ENCODE measurements at places on chromosomes 11 and 22.

- no peak for DNase-seq
These were observed 278.1 kb upstream of the FAT3 start for GRCh38 chr11:91946397-91946951.

DNA sequence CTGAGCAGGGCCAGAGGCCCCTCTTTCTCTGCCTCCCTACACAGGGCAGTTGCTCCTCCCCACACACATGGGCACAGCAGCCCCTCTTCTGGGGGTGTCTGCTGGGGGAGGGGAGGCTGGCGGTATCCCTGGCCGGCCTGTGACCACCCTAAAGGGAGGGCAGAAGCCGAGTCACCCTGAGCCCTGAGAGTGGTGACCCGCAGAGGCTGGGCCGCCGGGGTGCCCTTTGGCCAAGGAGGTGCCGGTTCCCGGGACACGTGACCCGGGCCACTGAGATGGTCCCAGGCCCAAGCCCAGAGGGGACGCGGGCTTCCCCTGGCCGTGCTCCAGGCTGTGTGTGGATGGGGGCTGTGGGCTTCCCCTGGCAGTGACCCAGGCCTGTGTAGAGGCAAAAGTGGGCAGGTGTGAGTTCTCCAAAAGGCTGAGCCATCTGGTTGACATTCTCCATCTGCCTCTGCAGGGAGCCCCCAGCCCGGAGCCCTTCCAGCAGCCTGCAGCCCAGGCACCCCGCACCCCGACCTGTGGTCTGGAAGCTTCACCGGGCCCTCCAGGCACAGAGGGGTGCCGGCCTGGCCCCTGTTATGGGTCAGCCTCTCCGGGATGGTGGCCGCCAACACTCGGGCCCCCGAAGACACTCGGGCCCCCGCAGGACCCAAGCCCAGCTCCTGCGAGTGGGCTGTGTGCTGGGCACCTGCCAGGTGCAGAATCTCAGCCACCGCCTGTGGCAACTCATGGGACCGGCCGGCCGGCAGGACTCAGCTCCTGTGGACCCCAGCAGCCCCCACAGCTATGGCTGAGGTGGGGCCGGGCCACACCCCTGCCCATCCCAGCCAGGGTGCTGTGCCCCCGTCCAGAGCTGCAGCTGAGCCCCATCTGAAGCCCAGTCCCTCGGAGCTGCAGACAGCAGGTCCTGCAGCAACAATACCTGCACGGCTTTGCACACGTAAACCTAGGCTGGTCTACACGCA lies 1.0 kb downstream of the ADM2 start:
- DNase-seq = no peak

DNA sequence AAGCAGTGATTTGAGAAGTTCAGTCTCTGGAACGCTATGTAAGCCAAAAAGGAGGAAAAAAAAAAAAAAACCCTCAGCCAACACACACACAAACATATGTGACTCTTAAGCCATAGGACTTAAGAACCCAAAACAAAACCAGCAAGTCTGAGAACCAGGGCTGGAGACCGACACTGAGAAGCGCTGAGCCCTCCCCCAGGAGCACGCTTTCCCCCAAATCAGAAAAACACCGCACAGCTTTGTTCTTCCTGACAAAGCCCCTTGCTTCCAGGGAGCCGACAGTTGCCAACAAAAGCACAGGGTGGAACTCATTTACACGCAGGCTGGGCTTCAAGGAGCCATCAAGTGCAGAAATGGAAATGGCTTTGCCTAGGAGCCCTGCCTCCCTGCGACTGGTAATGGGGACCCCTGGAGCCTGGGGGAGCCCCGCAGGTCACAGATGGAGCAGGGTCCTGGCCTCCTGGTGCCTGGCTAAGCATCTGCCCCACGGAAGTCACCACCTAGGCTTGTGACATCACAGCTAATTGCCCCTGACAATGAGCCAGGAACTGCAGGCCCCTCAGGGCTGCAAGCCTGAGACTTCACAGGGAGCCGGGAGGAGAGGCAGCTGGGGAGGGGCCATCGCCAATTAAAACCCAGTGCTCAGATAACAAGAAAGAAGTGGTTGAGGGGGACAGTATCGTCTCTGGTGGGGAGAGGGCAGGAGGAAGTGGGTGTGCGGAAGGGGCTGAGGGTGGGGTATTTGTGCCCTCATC lies 66.9 kb downstream of the NFAM1 start:
- peak; percentile 35 for DNase-seq

- no peak for DNase-seq
These were observed 564 bp downstream of the LRRC51 start for GRCh38 chr11:72081184-72081644.

DNA sequence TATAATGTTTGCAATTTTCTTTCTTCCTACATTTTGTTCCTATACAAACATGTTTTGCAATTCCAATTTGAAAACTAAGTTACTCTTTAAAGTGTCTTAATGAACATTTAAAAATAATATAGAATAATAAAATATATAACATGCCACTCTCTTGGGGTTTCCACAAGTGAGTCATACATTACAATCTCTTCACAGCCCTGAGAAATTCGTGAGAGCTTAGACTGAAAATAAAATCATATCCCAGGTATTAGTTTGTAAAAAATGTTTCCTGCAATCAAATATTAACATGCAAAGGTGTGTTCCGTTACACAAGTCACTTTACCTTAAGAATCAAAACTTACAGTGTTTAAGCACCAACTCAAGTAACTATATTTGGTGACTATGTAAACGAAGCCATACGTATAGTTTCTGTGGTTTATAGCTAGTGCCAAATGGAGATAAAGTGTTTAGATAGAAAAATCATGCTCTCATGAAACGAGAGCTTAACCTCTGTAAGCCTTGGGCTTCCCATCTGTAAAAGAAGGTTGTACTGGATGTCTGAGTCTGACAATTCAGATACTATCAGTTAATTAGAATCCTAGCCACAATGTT lies 253.6 kb upstream of the ANO3 start:
- DNase-seq = no peak

DNA sequence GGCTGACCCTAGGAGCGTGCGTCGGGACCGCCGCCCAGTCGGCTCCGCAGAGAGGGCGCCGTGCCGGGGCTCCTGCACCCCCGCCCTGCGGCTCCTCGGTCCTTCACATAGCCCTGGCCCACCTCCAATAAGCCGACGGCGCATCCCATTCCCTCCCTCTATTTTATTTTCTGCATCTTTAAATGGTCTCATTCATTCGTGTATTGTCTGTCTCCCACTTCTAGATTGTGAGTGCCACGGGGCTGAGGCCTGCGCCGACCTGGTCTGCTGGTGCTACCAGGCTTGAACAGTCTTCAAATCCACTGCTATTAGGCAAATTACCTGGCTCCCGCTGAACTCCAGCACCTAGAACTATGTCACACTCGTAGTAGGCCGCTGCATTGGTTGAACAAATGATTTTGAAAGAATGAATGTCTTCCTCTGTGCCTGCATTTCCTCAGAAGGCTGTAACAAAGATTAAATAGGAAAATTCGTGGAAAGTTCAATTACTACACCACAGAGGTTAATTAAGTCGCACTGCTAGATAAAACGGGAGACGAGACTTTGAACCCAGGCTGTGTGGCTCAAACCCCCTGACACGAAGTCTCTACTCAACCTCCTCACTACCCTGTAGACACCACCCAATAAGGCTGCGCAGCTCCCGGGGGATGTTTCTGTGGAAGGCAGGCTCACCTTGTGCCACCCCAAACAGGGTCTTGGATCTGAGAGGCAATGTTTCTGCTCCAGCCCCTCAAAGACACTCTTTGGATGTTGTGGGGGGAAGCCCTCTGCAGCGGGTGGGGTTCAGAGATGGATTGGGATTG lies 1.2 kb upstream of the PPP1R14B start:
- DNase-seq = no peak

- no peak for DNase-seq
These were observed 322.8 kb upstream of the SYN3 start for GRCh38 chr22:33380789-33381530.

- no peak for DNase-seq
These were observed 608.2 kb downstream of the TBC1D22A start for GRCh38 chr22:47370448-47371262.

GRCh38 chr11:79461666-79462645 lies 21.1 kb upstream of the TENM4 start:
- no peak for DNase-seq

GRCh38 chr11:115891581-115891980 lies 387.4 kb upstream of the CADM1 start:
- DNase-seq = no peak

- DNase-seq = peak; percentile 2
These were observed 23.8 kb downstream of the POU2AF2 start for GRCh38 chr11:111269146-111269868.

DNA sequence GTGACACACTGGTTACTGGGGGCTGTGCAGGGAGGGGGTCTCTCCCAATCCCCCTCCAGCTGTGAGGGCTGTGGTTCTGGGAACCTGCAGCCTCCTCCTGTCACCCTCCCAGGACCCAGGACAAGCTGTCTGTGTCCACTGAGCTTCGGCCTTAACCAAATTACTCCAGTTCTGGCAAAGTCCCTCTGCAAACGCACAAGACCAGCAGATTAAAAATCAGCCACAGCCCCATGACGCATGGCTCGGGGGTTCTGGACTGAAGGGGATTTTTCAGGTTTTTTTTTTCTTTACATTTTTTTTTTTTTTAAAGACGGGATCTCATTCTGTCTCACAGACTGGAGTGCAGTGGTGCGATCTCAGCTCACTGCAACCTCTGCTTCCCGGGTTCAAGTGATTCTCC lies 32.2 kb upstream of the A4GALT start:
- DNase-seq = no peak

DNA sequence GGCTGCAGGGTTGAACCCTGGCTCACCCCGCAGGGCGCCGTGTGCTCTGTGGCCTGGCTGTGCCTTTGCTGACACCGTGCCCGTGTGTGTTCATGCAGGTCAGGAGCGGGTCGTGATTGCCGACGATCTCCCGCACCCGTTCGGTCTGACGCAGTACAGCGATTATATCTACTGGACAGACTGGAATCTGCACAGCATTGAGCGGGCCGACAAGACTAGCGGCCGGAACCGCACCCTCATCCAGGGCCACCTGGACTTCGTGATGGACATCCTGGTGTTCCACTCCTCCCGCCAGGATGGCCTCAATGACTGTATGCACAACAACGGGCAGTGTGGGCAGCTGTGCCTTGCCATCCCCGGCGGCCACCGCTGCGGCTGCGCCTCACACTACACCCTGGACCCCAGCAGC lies 47.0 kb upstream of the PPP6R3 start:
- DNase-seq = no peak

- peak; percentile 34 for DNase-seq
These were observed 1.3 kb upstream of the SLC39A13 start for GRCh38 chr11:47406896-47407745.

DNA sequence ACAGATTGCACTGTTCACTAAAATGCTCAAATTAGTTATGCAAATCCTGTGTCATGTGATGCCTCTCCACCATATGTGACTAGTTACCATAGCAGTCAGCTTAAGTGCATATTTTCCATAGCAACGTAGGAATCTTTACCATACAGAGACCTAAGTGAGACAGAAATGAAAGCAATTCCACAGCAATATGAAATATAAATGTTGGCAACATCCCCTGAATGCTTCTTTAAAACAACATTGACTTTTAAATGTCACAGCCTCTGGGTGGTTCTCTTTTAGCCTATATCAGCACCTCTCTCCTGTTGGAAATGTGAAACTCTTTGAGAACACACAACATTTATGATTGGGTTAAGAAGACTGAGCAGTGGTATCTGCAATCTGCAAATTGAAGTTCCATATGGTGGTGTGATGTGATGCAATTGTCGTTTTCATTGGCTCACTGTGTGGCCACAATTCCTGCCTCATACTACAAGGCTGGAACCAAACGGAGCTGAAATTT lies 814.6 kb downstream of the DLG2 start:
- no peak for DNase-seq

All from hypothalamus (tissue), 51 donors.